AG08395 (cell line): ENCODE measurements at places on chromosomes 2 and 18.

DNA sequence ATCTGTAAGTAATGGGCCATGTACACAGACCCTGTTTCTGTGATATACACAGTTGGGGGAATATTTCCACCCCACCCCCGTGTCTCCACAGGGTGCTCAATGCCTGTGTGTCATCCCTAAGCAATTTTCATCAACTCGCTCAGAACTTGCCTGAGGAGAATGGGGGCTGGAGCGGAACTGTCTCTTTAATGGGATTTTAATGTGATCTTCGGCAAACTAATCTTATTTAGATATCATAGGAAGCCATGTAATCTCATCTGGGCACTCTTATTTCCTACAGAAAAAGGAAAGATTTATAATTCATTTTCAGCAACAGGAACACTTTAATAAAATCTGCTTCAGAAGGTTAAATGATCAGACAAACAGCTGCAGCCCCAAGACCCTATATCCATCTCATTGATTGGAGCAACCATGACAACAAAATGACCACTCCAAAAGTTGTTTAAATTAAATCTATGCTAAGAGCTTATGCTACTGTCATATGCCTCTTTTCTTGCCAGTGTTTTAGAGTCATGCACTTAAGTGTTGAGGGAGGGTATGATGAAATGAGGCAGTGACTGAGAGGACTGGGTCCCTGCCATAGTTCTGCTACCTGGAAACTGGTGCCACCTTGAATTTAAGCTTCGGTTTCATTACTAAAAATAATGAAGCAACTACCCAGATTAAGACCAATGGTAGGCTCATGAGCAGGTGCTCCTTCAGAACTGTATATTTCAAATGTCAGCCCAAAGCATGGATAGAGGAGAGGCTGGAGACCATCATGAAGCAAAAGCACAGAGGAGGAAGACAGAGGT is 183.1 kb upstream of the DDX18 start:
- DNase-seq, result no peak

DNA sequence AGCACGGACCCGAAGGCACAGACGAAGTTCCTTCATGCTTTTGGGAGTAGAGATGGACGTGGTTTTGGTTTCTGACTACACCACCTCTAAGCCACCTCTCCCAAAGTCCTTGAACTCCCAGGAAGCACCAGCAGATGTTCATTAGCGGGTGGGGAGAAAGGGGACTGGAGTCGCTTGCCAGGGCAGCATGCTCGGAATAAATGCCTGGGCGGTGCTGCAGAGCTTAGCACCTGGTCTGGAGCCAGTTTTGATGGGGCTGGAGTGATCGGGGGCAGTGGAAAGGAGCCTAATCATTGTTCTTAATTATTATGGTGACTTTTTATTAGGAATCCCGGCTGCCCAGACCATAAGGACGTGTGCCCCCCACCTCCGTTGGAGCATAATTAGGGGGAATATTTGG is 220.8 kb downstream of the TFCP2L1 start:
- DNase-seq, result no peak

DNA sequence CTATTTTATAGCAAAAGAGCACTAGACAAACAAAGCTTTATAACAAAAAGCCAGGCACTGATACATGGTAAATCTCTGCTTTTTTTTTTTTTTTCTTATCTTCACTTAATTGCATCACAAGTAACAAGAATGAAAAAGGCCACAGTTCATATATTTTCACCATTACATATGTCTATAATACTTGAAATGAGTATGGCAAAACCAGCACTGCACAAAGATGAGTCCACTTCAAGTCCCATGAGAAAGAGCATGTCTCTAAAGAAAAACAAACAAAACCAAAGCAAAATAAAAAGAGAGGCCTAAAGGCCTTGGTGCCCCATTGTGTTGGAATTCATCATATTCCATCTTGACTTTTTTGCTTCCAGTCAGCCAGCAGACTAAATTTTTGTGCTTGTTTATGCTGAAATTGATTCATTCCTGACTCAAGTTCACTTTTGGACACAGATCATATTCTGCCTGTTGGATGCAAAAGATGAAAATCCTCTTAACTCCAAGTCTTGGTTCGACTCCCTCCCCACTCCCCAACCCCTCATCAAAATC is 264.9 kb upstream of the CCDC68 start:
- no peak for DNase-seq

DNA sequence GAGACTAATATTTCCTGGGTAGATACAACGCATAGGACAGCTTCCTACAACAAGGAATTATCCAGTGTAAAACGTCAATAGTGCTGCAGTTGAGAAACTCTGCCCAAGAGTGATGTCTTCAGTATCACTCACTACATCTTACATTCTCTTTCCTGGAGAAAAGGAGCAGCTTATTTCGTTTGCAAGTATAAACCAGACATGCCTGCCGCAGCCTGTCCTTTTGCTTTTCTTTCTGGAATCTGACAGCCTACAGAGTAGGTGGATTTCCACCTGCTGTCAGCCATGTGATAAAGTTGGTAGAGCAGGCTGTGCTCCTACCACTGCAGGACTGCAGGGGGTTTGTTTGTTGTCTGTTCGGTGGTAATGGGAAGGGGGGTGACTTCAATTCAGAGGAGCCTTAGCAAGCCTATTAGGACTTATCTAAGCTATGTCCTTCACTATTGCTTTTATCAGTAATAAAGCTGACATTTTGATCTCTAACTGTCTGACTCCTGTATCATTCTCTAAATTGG is 439.1 kb downstream of the GRB14 start:
- no peak for DNase-seq

DNA sequence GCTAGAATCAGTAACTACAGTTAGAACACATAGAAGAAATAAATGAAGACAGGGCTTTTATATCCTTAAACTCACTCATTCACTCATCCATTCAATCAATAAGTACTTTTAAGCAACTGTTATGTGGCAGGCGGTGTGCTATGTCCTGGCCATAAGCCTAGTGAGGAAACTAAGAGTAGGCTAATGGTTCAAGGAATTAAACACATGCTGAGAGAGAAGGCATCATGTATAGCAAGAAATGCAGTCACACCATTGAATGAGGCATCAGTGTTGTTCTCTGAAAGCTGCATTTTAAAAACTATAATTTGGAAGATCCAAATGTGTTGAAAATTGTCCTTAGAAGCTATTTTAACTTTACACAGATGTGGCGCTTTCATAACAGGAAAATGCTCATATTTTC is 86.5 kb upstream of the DTNA start:
- no peak for DNase-seq

GRCh38 chr18:56517196-56517595 is 121.2 kb downstream of the TXNL1 start:
- DNase-seq, result peak; percentile 67

- no peak for DNase-seq
Observed at GRCh38 chr2:200054681-200055468, 99.5 kb downstream of the MAIP1 start.

DNA sequence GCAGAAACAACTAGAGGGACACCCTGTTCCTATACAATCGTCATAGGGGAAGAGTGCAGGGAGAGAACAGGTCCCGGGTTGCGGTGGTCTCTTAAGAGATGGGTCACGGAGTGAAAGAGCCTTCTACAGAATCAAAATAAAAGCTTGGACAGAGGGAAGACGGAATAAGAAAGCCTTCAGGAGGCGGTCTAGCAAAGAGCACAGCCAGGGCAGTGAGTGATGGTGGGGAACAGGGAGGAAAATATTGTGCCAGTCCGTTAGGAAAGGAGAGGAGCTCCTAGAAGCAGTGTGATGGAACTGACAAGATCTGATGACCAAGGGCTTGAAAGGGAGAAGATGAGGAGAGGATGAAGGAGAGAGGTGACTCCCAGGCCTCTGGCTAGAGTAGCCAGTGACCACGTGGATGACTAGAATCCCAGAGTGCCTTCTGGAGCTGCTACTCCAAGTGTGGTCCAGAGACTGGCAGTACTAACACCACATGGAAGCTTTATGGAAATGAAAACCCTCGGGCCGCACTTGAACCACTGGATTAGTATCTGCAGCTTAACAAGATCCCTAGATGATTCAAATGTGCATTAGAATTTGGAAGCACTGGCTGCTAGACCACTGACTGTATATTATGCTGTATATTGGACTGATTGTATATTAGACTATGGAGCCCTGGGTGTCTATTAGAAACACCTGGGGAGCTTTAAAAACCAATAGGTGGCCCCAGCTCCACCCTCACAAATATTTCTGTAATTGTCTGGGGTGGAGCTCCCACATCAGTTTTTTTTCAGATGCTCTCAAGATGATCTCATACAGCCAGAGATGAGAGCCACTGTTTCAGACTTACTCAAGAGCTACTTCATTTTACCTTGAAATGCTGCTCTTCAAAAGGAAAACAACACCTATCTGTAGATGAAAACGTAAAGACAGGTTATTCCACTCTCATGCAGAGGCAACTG is 1.1 kb upstream of the EVA1A start:
- peak; percentile 31 for DNase-seq
